ENCODE measurements at places on chromosomes 5 and 9. TPM values are rescaled to one million over a fixed set of nuclear protein-coding genes. Genes with fewer than 3 reads are reported as not detected.

TTC33 gene
- 8.0 TPM for total RNA-seq

CDC20B gene
- not detected for total RNA-seq

PRR7 gene
- 24.8 TPM for total RNA-seq

PDE6A gene
- not detected for total RNA-seq

GRCh38 chr9:130328349-130328801 is 62.8 kb downstream of the HMCN2 start:
- no peak overlapping the region for H3K27ac ChIP-seq
- H3K4me1 ChIP-seq: peaks cover 11% of the 10 kb centered on the region
- H3K27me3 ChIP-seq: no peaks in the 10 kb centered on the region

GRCh38 chr5:127684726-127685467 is 18.3 kb upstream of the CCDC192 start:
- H3K4me1 ChIP-seq: peaks cover 7% of the 10 kb centered on the region
- H3K4me3 ChIP-seq: no peak overlapping the region
- no peaks in the 10 kb centered on the region for H3K27me3 ChIP-seq
- DNase-seq: no peak
- H3K27ac ChIP-seq: no peak overlapping the region
- H3K36me3 ChIP-seq: no peaks in the 10 kb centered on the region

DNA sequence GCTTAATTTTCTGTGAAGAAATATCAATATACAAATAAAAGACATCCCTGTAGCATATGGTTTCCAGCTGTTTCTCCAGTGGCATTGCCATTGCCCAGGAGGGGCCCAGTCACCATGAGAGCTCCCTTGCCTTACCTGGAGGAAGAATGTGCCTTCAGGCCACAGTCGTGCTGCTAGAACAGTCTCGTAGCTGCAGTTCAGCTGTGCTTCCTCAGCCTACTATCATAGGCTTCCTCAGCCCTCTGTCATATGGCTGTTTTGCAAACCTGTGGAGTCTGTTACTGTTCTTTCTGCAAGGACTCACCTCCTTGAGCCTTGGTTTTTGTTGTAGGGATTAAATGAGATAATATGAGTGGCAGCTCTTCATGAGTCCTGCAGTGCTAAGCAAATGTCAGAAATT is 67.6 kb downstream of the RCL1 start:
- H3K4me3 ChIP-seq: no peak overlapping the region
- DNase-seq: no peak
- H3K36me3 ChIP-seq: no peaks in the 10 kb centered on the region
- no peak overlapping the region for H3K27ac ChIP-seq
- H3K27me3 ChIP-seq: no peaks in the 10 kb centered on the region

- no peaks in the 10 kb centered on the region for H3K27me3 ChIP-seq
- H3K27ac ChIP-seq: no peak overlapping the region
- no peaks in the 10 kb centered on the region for H3K36me3 ChIP-seq
- peaks cover 34% of the 10 kb centered on the region for H3K4me1 ChIP-seq
These were observed 49.2 kb upstream of the TNC start for GRCh38 chr9:115167175-115167574.

- H3K27me3 ChIP-seq: no peaks in the 10 kb centered on the region
- H3K4me1 ChIP-seq: no peaks in the 10 kb centered on the region
- peak within 1 kb of the TSS; percentile 86 for H3K4me3 ChIP-seq
- no peaks in the 10 kb centered on the region for H3K36me3 ChIP-seq
- peak; percentile 70 for DNase-seq
These were observed at the start of gene CYFIP2 for GRCh38 chr5:157265714-157266285. Gene CYFIP2 (plus strand): TSS chr5:157266123. CDS start chr5:157285362, 19,239 bp downstream.

DNA sequence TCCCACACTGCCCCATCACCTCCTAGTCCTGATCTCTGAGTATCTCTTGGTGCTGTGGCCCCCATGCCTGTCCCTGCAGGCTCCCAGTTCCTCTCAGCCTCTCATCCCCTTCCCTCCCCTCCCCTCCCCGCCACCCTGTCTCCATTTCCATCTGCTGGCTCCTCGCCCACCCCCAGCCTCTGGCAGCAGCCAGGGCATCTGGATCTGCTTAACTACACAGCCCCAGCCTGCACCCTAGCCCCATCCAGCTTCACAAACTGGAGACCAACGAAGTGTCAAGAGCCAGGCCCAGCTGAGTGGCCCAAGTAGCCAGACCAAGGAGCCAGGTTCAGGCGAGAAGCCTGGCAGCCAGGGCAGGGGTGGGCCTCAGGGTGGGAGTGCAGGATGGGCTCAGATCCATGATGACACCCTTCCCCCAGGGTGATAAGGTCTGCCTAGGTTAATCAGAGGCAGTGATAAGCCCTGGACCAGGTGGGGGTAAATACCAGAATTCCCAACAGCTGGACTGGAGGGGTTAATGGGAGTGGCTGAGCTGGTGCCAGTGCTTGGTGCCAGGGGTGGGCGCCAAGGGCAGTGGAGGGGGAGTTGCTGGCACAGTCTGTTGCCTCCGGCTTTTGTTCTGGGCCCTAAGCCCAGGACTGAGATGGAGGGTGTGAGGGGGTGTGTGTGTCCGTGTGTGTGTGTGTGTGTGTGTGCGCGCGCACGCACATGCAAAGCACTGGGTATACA is 2.5 kb downstream of the IL11RA start:
- no peaks in the 10 kb centered on the region for H3K36me3 ChIP-seq
- DNase-seq: peak; percentile 79
- no peak overlapping the region for H3K4me3 ChIP-seq
- H3K27me3 ChIP-seq: no peaks in the 10 kb centered on the region
- peak overlapping the region; percentile 82 for H3K27ac ChIP-seq
- H3K4me1 ChIP-seq: peaks cover 40% of the 10 kb centered on the region

GRCh38 chr5:136174021-136174659 is 18.8 kb downstream of the SMIM32 start:
- peak; percentile 78 for DNase-seq
- H3K27ac ChIP-seq: no peak overlapping the region
- no peak overlapping the region for H3K4me3 ChIP-seq

DNA sequence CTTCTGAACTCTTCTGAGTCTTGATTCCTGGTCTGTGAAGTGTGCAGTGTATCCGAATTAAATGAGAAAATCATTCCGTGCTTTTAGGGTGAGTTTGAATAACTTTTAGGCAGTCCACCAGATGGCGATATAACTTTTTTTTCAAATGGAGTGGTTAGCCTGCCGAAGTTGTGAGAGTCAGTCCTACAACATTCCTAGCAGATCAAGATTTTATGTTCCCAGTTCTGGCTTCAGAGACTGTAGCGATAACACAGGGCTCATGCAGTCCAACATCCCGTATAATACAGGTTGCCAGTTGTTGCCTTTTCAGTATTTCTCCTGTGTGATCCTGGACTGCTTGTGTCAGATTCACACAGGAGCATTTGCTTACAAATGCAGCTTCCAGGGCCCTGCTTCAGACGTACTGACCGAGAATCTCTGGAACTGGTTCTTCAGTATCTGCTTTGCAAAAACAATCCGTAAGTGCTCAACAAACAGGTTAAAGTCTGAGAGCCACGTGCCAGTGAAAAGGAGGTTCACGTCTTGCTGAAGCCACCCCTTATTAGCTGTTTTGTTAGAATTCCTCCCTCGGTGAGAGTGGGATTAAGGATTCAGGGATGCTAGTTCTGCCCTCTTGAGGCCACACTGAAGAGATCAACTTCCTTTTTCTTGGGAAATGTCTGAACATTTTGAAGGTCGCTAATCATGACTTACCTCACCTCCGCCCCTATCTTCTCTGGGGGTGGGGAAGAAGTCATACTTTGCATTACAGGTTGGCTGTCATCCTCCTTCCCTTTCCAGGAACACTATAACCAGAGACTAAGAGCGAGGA is 22.8 kb downstream of the SMIM3 start:
- peak; percentile 85 for DNase-seq
- H3K4me3 ChIP-seq: peak overlapping the region; percentile 68
- peaks cover 9% of the 10 kb centered on the region for H3K4me1 ChIP-seq
- no peaks in the 10 kb centered on the region for H3K27me3 ChIP-seq
- peak overlapping the region; percentile 57 for H3K27ac ChIP-seq

GRCh38 chr5:89302102-89302891 is 419.3 kb upstream of the MEF2C start:
- H3K4me1 ChIP-seq: no peaks in the 10 kb centered on the region
- H3K4me3 ChIP-seq: no peak overlapping the region
- no peak for DNase-seq
- no peaks in the 10 kb centered on the region for H3K27me3 ChIP-seq
- H3K36me3 ChIP-seq: no peaks in the 10 kb centered on the region

Data from GM23248 (cell line).